ENCODE measurements at places on chromosomes 6 and 20. TPM values are rescaled to one million over a fixed set of nuclear protein-coding genes. Genes with fewer than 3 reads are reported as not detected.

Gene HLA-DOA
- total RNA-seq = not detected

Gene MROH8
- 1.2 TPM for total RNA-seq

Gene SLC22A1
- total RNA-seq = 2.4 TPM

Gene OGFRL1
- 4.7 TPM for total RNA-seq

Gene LINC00237
- total RNA-seq = not detected

Gene CALHM6
- total RNA-seq = not detected

Gene SIRPB1
- 0.29 TPM for total RNA-seq
